A549 treated with CORT108297 at 1 μM for 4 hours (cell line): ENCODE measurements at places on chromosomes 2 and 18. TPM values are rescaled to one million over a fixed set of nuclear protein-coding genes. Genes with fewer than 3 reads are reported as not detected.

Gene NAT8
- not detected in 5 replicates for total RNA-seq

Gene MOCOS
- total RNA-seq: 2.5 to 3.7 TPM (median 3.1 TPM) in 5 replicates

Gene TWIST2
- 10.5 to 20.7 TPM (median 19.4 TPM) in 5 replicates for total RNA-seq

Gene ADGRF3
- 0.07 to 0.25 TPM (median 0.16 TPM) in 5 replicates for total RNA-seq

Gene MAL
- total RNA-seq: 0.07 TPM in 1 of 5 replicates, not detected in the others

Gene HAAO
- not detected in 5 replicates for total RNA-seq

Gene RFTN2
- 0.01 TPM in 1 of 5 replicates, not detected in the others for total RNA-seq

Gene OTX1
- total RNA-seq: 2.8 to 4.7 TPM (median 4.3 TPM) in 5 replicates

Gene GYPC
- not detected in 5 replicates for total RNA-seq

Gene NDC80
- 10.7 to 17.3 TPM (median 12.9 TPM) in 5 replicates for total RNA-seq

Gene CD28
- total RNA-seq: not detected in 5 replicates

Gene LHCGR
- total RNA-seq: not detected in 5 replicates

Gene USP40
- total RNA-seq: 22.4 to 27.4 TPM (median 24.7 TPM) in 5 replicates

Gene TMEM247
- total RNA-seq: not detected in 5 replicates
